ENCODE measurements at places on chromosomes 2 and 18.

- DNase-seq = peak; percentile 26
These were observed 44.9 kb downstream of the TMEM37 start for GRCh38 chr2:119476301-119477112.

DNA sequence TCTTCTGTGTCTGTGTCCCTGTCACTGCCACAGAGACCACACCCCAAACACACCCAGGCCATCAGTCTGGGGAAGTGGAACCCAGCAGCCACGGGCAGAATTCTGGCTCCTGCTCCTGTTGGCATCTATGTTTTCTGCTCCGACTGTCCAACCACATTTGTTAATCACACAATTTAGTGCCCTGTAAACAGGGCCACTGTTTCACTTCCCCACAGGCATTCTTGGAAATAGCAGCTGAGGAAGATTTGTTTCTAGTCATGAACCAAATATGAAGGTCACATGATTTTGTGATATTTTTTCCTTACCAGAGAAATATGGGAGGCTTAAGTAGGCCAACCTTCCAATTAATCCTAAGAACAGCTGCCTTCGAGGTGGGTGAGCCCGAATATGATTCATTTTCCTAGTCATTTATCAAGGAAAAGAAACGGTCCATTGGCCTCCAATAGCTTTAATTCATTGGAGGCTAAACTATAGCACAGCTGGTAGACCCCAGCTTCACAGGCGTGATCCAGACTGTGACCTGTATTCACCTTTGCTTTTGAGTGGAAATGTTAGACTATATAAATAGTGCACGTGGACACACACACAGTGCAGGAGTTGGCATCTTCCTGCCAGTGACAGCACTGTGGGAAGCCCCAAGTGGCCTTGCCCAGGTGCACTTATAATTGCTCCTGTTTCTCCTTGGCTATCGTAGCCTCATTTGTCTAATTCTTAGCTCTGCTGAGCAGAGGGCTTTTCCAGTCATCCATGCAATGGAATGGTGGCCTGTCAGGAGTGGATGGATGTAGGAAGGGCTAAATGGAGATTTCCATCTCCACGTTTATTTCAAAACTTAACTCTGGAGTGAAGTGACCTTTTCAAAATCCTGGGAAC lies 267.9 kb downstream of the LPIN1 start:
- DNase-seq = peak; percentile 92

DNA sequence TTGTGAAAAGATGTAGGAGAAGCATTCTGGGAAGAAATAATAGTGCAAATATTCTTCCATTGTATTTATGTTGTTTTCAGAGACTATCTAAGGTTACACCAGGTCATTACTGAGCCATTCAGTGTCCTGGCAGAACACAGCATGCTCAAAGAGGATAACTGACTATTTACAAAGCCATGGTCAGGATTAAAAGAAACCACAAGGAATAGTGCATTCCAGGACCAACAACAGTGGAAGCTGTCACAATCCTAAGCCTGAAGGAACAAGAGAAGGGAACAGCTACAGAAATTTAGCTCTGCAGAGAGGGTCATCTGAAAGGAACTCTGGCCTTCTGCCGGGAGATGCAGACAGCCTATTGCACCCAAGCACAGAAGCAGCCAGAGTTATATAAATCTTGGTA lies 116.7 kb downstream of the DSC3 start:
- peak; percentile 42 for DNase-seq

DNA sequence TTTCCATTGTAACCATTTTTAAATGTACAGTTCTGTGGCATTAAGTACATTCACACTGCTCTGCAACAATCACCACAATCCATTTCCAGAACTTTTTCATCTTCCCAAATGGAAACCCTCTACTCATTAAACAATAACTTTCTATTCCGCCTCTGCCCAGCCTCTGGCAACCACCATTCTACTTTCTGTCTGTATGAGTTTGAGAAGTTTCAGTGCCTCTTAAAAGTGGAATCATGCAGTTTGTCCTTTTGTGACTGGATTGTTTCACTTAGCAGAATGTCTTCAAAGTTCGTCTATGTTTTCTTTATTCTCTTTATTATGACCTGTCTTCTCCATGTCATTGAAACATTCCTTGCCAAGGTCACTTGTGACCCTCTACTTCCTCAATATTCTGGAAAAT lies 22.0 kb upstream of the PELI1 start:
- no peak for DNase-seq

DNA sequence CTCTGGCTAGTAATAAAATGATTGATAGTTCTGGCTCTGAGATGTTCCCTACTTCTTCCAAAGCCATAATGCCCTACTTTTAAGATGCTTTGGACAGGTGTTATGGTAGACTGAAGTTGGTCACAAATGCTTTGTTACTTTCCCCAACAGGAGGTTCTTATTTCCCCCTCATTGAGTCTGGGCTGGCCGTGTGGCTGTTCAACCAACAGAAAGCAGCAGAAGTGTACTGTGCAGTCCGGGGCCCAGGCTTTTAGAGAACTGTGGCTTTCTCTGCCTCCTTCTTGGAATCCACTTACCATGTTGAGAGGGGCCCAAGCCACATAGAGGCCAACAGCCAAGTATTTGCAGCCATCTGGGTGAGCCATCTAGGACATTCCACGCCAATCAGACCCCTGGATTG lies 94.2 kb downstream of the KCTD1 start:
- DNase-seq = no peak

DNA sequence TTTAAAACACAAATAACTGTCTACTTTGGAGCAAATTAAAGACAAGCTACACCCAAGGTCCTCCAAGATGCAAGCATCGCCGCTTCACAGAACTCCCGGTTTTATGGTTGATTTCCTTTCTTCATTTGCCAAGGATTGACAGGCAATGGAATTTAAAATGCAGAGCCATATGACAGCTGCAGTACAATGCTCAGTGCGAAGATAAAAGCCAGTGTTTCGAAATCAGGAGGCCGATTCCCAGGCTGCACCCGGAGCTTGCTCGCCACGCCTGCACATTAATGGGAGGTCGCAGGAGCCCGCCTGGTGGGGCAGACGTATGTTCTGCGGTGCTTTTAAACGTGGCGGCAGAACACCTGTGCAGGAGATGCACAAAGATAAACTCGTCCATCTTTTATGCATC lies 727.6 kb upstream of the SOX11 start:
- no peak for DNase-seq

GRCh38 chr2:179311101-179311500 lies 46.5 kb upstream of the SESTD1 start:
- no peak for DNase-seq

GRCh38 chr2:236833501-236834073 lies 252.1 kb upstream of the COPS8 start:
- peak; percentile 6 for DNase-seq

GRCh38 chr2:176876493-176877103 lies 336.0 kb upstream of the HNRNPA3 start:
- no peak for DNase-seq

DNA sequence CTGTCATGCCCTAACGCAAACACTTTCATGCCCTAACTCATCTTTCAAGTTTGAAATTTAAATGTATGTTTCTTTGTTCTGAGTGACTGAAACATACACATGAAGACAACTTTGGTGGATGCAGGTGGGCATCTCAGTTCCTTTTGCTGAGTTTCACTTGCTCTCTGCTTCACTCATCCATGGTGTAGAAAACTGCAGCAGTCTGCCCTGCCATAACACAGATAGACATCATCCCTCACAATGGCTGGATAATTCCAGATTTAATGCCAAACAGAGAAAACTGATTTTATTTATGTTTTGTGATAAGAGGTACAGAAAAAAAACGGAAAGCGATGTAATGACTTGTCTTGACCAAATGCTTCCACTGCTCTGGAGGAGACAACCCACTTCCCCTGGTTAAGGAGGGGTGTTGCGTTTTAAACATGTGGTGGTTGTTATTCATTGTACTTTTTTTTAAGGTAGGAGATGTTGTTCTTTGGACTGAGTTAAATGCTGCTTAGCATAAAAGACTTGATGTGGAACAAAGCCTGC lies 70.4 kb downstream of the RHBDD1 start:
- DNase-seq = no peak

DNA sequence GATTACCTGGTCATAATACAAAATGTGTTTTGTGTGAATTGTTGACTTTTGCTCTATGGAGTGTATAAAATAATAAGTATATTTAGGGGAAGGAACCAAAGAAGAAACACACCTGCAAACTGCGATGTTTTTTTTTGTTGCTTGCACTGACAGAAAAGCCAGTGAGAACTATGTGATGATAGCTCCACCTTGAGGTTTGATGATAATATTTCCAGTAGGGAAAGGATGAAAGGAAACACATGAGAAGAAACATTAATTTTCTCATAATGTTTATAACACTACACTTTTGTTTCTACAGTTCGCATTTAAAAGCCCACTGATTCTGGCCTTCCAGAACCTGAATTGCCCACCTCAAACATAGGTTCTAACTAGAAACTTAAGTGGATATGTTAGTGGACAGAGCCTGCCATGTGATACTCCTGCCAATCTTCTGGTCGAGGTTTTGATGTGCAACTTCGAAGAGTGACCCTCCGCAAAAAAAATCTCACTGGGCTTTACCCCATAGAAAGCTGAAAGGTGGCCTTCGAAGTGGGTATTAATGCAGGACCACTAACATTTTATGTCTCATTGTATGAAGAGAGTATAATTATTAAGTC lies 476.4 kb upstream of the SPHKAP start:
- no peak for DNase-seq

GRCh38 chr2:174334781-174335251 lies at the start of gene SP9:
Gene SP9, plus strand, starts transcription at chr2:174334954. Its CDS starts 139 bp downstream, at chr2:174335093.
- DNase-seq = no peak

GRCh38 chr2:204265681-204266181 lies 279.5 kb upstream of the PARD3B start:
- DNase-seq = no peak

GRCh38 chr2:66683599-66683998 lies 248.7 kb downstream of the MEIS1 start:
- DNase-seq = no peak

- no peak for DNase-seq
These were observed 357.1 kb downstream of the NRXN1 start for GRCh38 chr2:50674876-50675275.

GRCh38 chr2:42827647-42828486 lies 35.5 kb upstream of the HAAO start:
- DNase-seq = no peak

GRCh38 chr18:62324181-62324828 lies 805 bp upstream of the TNFRSF11A start:
- DNase-seq = no peak

GRCh38 chr18:70627182-70627802 lies 338.4 kb downstream of the SOCS6 start:
- no peak for DNase-seq

DNA sequence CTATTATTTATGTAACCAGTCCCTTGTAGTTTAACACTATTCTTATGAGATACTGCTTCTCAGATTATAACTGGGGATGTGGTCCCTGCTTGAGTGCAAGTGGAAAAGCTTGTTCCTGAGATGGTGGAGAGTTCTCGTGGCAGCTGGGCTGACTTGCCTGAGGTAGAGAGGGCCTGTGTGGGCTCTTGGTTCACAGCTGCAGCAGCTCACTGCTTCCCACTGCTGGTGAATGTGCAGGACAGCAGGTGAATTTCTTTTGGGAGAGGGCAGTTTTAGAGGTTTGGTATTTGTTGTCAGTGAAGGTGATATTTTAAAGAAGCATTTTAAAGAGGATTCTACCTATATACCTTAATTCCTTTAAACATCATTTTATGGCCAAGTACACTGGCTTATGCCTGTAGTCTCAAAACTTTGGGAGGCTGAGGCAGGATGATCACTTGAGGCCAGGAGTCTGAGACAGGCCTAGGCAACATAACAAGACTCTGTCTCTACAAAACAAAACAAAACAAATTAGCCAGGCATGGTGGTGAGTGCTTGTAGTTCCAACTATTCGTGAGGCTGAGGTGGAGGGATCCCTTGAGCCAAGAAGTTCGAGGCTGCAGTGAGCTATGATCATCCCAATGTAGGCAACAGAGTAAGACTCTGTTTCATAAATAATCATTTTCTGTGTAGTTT lies 94.8 kb downstream of the MTA3 start:
- peak; percentile 28 for DNase-seq

- no peak for DNase-seq
These were observed 17.1 kb upstream of the TAF1B start for GRCh38 chr2:9826208-9826607.

- DNase-seq = peak; percentile 76
These were observed 24.7 kb upstream of the AGAP1 start for GRCh38 chr2:235468978-235469655.

DNA sequence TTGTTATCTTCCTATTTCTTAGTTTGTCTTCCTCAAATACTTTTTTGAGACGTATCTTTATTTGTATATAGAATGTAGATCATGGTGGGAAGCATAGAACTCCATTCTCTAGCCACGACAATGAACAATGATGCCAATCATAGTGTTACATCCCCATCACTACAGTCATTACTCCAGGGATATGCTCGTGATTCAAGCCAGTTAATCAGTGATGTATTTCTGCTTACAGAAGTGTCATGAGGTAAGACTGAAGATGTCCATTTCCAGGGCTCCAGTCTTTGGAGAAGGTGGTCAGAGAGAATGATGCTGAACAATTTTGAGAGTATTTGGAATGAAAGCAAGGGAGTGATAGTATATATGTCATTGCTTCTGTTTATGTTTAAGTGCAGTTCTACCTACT lies 777.2 kb upstream of the TMEFF2 start:
- no peak for DNase-seq

GRCh38 chr2:2681711-2682251 lies 350.7 kb upstream of the MYT1L start:
- no peak for DNase-seq

DNA sequence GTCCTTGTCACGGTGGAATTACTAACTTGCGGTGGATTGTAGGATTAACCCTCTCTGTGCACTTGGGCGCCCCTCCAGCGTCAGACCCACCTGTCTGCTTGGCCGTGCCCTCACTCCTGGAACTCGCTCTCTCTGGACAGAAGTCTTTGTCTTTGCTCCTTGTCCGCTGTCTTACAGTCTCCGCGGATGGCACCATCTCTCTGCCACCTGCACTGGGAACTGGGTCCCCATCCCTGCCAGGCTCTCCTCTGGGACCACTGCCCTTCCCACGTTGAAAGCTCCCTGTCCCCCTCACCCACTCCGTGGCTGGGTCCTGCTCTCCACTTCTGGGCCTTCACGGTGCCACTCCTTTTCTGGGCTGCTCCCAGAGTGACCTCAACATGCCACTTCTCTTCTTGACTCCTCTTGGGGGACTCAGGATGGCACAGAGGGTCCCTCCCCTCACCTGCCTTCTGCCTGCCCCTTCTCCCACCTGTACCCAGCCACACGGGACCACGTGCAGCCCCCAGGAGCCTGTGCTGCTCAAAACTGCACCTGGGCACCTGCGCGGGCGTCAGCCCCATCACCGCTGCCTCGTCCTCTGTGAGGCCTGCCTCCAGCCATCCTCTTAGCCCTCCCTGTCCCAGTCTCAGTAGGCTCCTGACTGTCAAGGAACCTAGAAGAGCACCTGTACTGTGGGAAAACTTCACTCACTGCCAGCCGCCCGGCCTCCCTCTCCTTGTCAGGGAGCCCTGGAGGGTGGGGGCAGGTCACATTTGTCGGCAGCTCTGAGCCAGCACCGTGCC lies 11.1 kb downstream of the CNDP2 start:
- no peak for DNase-seq

DNA sequence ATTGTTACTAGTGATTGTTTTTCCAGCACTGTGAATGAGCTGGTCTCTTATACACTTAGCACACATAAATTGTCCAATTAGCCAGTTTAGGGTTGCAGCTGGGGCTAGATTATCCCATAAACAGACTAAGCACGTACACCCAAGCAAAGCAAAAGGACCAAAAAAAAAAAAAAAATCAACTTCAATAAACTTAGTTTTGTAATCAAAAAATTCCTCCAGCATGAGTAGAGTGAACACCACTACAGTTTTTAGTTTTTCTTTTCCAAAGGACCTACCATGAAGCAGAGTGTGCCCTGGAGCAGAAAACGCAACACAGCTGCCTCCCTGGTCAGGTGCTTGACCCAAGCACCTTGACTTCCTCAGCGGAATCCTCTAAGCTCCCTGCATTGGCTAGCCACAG lies 249.4 kb upstream of the SLC14A2 start:
- DNase-seq = no peak
